ENCODE measurements at places on chromosomes 4 and X. TPM values are rescaled to one million over a fixed set of nuclear protein-coding genes. Genes with fewer than 3 reads are reported as not detected.

RPL39 gene
- 3,058 TPM for total RNA-seq

IGFBP7 gene
- total RNA-seq = 436 TPM

HPGDS gene
- total RNA-seq = not detected

FGB gene
- not detected for total RNA-seq

ZNF41 gene
- 15.1 TPM for total RNA-seq

SHROOM3 gene
- 9.6 TPM for total RNA-seq

BMPR1B gene
- not detected for total RNA-seq

LINC00632 gene
- total RNA-seq = 0.48 TPM

ZNF827 gene
- total RNA-seq = 6.5 TPM

PNCK gene
- not detected for total RNA-seq

TMEM156 gene
- 0.12 TPM for total RNA-seq

ARHGAP6 gene
- not detected for total RNA-seq

HDX gene
- total RNA-seq = 3.9 TPM

MAGEB2 gene
- total RNA-seq = 0.78 TPM

GYPB gene
- total RNA-seq = not detected

VCX3B gene
- not detected for total RNA-seq

GUCY1B1 gene
- total RNA-seq = 2.0 TPM

GLUD2 gene
- total RNA-seq = 2.1 TPM

PNPLA4 gene
- 3.4 TPM for total RNA-seq

LANCL3 gene
- total RNA-seq = 0.72 TPM

PHKA2 gene
- 6.4 TPM for total RNA-seq

TIMM8A gene
- 8.1 TPM for total RNA-seq

JCHAIN gene
- total RNA-seq = not detected

GLOD5 gene
- not detected for total RNA-seq

QRFPR gene
- total RNA-seq = not detected

SUPT20HL1 gene
- total RNA-seq = not detected

GPRASP1 gene
- total RNA-seq = 0.20 TPM

PGAM4 gene
- not detected for total RNA-seq

PHOX2B gene
- not detected for total RNA-seq

PABPC1L2A gene
- not detected for total RNA-seq

MOSPD2 gene
- total RNA-seq = 25.1 TPM

CFAP299 gene
- total RNA-seq = not detected

ARSJ gene
- total RNA-seq = 7.1 TPM

GAGE12F gene
- not detected for total RNA-seq

ATP1B4 gene
- not detected for total RNA-seq

GPRIN3 gene
- not detected for total RNA-seq

AVPR2 gene
- not detected for total RNA-seq

TMEM154 gene
- total RNA-seq = 0.60 TPM

PRRG1 gene
- 11.9 TPM for total RNA-seq

SPANXN3 gene
- not detected for total RNA-seq

BCOR gene
- total RNA-seq = 42.9 TPM

SPANXC gene
- total RNA-seq = 107 TPM

RPGR gene
- total RNA-seq = 8.8 TPM

KCNE5 gene
- 0.20 TPM for total RNA-seq

MAGED4B gene
- 3.2 TPM for total RNA-seq

CABS1 gene
- total RNA-seq = not detected

KIF4A gene
- 58.6 TPM for total RNA-seq

SOX3 gene
- not detected for total RNA-seq

MAGEC1 gene
- 0.10 TPM for total RNA-seq

PCDH10 gene
- 0.10 TPM for total RNA-seq

SAGE1 gene
- 0.10 TPM for total RNA-seq

IL15 gene
- 4.4 TPM for total RNA-seq

PPEF2 gene
- not detected for total RNA-seq

Measured in RPMI7951 (cell line).